ENCODE measurements at places on chromosomes 2 and 18. TPM values are rescaled to one million over a fixed set of nuclear protein-coding genes. Genes with fewer than 3 reads are reported as not detected.

Gene PID1
- 15.7 TPM for total RNA-seq

Gene CYP27C1
- 0.36 TPM for total RNA-seq

Gene CRYGD
- total RNA-seq = not detected

- no peak overlapping the region for H3K4me3 ChIP-seq
- H3K27ac ChIP-seq = peak overlapping the region; percentile 55
- DNase-seq = no peak
- no peaks in the 10 kb centered on the region for H3K4me1 ChIP-seq
Observed at GRCh38 chr2:40470822-40471813, 19.2 kb upstream of the SLC8A1 start.

GRCh38 chr2:156526950-156527636, 90.9 kb downstream of the GPD2 start:
- H3K27ac ChIP-seq = no peak overlapping the region
- no peaks in the 10 kb centered on the region for H3K27me3 ChIP-seq
- no peaks in the 10 kb centered on the region for H3K4me1 ChIP-seq
- no peaks in the 10 kb centered on the region for H3K36me3 ChIP-seq
- H3K4me3 ChIP-seq = no peak overlapping the region

- DNase-seq = no peak
- H3K4me3 ChIP-seq = no peak overlapping the region
Observed at GRCh38 chr2:216206821-216207220, 97.7 kb downstream of the XRCC5 start.

DNA sequence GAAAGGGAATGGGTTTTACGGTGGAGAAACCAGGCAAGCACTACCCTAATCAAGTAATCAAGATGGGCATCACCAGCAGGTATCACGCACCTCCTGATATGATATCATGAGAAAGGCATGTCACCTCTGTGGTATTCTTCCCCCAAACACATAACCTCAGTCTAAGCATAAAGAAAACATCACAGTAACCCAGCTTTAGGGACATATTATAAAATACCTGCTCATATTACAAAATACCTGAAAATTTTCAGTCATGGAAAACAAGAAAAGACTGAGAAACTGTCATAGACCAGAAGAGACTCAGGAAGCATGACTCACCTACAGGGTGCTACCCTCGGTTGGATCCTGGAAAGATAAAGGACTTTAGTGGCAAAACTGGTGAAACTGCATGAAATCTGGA, 30.5 kb downstream of the GCKR start:
- H3K4me3 ChIP-seq = no peak overlapping the region
- no peaks in the 10 kb centered on the region for H3K36me3 ChIP-seq
- no peak for DNase-seq
- H3K27me3 ChIP-seq = no peaks in the 10 kb centered on the region
- no peaks in the 10 kb centered on the region for H3K4me1 ChIP-seq
- H3K27ac ChIP-seq = no peak overlapping the region

GRCh38 chr18:61323951-61324350, 9.3 kb upstream of the CDH20 start:
- no peaks in the 10 kb centered on the region for H3K4me1 ChIP-seq
- H3K27ac ChIP-seq = no peak overlapping the region
- no peaks in the 10 kb centered on the region for H3K36me3 ChIP-seq
- no peak overlapping the region for H3K4me3 ChIP-seq
- no peak for DNase-seq

DNA sequence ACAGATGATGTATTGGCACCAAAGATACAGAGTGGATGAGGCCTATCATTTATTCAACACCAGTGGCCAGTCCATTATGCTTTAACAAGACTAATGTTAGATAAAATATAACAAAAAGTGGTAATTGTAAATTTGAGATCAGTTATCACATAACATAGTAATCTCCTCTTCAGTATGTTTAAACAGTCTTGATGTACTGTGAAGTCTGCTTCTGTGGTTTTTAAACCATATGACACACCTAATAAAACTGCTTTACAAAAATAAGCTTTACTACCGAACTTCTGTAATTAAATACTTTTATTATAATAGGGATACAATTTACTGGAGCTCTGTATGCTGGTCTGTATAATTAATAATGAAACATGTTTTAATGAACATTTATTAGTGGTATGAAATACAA, 2156.1 kb upstream of the CELF4 start:
- H3K27ac ChIP-seq = no peak overlapping the region
- no peaks in the 10 kb centered on the region for H3K27me3 ChIP-seq
- DNase-seq = no peak
- no peaks in the 10 kb centered on the region for H3K36me3 ChIP-seq

DNA sequence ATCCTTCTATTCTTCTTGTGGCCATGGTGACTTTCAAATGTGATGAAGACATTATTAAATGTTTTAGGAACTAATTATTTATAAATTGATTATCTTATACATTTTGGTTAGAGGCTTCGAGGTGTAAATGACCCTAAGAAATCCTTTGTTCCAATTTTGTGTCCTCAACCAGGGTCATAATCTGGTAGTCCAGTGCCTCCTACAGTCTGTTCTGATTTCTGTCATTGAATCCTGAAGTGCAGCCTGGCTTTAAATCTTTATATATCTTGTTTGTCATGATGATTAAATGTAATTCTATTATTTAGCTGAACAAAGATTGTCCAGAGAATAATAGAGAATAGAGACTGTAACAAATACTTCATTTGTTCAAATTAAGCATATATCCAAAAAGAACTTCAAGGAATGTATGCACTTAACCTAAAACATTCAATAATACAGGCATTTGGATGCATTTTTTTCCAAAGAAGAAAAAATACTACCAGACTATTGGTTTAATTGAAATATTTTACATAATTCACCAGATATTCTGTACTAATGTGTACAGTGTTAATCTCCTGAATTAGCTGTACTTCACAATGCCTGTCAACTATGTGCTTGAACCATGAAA, 89.8 kb downstream of the PRPF40A start:
- no peak overlapping the region for H3K4me3 ChIP-seq
- H3K36me3 ChIP-seq = peaks cover 12% of the 10 kb centered on the region
- no peaks in the 10 kb centered on the region for H3K27me3 ChIP-seq
- no peak for DNase-seq
- no peak overlapping the region for H3K27ac ChIP-seq
